Astrocyte of the cerebellum (primary cell): ENCODE measurements at places on chromosomes 12 and 14.

DNA sequence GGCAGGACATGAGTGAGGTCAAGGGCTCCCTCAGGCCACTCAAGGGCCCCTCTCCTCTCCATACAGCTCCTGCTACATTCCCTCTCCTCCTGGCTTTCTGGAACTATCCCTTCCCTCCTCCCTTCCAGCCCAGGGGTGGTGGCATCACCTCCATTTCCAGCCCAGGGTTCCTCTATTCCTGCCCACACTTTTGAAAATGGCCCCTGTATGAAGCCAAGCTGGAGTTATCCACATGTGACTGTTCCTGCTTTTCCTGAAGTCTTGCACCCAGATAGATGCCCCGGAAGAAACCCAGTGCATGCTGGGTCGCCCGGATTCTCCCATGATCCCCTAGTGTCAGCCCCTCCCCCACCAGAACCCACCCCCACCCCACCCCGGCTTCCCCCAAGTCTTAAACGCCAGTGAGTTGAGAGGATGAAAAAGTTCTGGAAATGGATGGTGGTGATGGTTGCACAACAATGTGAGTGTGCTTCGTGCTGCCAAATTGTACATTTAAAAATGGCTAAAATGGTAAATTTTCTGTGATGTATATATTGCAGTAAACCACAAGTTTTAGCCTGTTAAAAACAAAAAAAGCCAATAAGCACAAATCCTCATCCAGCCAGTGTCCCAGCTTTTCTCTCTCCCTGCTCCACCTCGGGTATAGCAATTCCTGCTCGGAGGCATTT lies 136.9 kb downstream of the SCARB1 start:
- DNase-seq: no peak

DNA sequence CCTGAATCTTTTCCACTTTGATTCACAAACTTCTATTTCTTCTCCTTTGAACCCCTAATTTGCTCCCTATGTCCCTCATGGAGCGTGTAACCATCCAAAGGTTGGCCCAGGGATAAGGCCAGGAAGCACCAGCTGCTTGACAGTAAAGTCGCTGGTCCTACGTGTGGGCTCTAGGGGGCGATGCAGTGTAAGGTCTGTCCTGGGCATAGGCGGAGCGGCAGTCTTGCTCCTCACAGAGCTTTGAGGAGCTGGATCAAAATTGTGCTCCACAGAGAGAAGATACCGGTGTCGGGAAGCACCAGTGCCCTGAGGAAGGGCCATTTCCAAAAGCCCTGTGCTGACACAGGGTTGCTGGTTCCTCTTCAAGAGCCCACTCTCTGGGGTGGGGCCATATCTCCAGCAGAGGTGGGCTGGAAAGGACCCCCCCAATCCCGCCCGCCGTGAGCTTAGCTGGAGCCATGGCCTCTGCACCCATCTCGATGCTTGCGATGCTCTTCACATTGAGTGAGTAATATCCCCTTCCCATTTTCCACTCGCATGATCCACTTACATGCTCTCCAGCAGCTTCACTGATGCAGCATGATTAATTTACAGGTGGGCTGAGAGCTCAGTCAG lies 49.9 kb upstream of the OR4E1 start:
- no peak for DNase-seq

DNA sequence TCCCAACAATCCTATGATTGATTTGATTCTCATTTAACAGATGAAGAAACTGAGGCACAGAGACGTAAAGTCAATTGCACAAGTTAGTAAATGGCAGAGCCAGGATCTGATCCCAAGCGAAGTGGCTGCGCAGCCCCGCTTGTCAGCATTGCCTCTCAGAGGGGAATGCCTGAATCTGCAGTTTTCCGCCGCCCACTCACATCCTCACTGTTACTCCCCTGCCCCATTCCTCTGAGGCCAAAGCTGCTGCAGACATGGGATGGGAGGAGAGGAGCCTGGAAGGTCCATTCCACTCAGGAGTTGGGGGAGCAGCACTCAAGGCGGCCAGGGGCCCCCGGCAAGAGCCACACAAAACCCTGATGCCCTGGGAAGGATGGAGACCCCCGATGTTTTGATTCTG lies 1.0 kb downstream of the NRIP2 start:
- DNase-seq: no peak

GRCh38 chr14:41393512-41393911 lies 213.2 kb upstream of the LRFN5 start:
- no peak for DNase-seq

DNA sequence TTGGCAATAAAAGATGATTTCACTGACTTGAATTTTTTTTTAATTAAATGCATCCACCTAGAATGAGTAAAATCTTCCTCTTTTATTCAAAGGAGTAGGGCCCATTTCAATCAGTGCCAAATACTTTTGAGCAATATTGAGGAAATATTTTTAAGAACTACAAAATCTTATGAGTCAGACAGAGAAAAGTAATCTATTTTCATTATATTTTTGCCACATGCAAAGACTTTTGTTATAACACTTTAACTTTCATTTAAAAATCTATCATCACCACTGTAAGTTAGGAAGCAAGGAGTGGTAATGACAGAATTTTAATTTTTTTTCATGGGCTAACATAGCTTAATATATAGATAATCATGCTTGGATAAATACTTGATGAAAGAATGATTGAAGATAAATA lies 345.2 kb upstream of the KITLG start:
- DNase-seq: no peak

GRCh38 chr14:38404616-38405015 lies 148.7 kb upstream of the CLEC14A start:
- DNase-seq: peak; percentile 11

GRCh38 chr14:96352708-96353107 lies 10.4 kb downstream of the ATG2B start:
- DNase-seq: no peak

DNA sequence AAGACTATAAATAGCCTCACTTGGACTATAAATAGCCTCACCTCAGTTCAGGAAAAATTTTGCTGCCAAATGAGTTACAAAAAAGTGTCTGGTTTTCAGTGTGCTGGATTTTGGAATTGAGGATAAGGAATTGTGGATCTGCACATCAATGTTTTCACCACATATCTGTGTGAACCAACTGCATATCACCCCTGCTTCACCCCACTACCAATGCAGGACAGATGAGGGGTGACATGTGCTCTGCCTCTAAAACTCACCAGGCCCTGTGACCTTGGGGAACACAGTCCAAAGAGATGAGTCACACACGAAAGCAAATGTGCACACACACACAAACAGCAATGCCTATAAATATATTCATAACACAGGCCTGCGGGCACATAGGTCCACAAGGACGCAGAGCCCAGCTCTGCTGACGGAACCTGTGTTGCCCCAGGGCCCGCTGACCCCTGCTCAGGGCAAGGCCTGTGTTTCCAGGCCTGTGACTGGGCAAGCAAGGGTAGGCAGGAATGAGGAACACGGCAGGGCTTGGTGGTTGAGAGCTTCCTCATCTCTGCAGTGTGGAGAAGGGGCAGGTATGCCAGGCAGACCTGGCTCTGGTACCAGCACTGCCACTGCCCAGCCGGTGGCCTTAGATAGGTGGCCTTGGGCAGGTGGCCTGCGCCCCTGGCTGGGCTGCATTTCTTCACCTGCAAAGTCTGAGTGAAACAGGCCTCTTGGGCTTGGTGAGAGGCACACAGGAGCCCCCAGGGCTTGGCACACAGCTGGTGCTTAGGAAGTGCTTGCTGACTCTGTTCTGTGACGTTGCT lies 82.4 kb downstream of the ARL6IP4 start:
- DNase-seq: no peak

DNA sequence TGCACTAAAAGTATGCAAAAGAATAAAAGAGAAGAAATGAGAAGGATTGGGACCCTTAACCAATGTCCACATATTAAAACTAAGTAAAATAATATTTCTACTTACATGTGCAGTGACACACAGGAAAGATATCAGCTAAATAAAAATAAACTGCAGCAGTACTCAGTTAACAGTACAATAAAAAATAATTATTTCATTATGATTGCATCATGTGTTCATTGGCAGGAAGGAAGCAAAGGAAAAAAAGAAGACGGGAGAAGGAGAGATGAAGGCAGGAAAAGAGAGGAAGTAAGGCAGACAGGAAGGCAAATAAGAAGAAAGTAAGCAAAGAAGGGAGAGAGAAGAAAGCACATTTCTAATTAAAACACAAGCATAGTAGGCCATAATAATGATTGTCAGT lies 33.0 kb downstream of the RASSF9 start:
- DNase-seq: no peak

DNA sequence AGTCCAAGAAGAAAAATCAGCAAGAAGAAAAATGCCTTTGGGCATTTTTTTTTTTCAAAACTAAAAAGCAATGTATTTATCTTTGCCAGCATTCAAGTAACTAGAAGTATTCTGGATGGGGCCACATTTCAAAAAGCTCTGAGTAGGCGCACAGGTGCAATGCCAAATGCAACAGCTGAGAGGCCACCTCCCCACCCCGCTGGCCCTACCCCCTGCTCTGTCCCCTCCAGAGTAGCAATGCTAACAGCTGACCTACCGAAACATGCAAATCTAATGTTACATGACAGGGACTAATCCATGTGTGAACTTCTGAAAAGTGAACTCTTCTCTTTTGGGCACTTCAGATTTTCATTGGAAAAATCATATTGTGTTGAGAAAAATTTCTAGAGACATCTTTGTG lies 153.7 kb upstream of the SLC38A2 start:
- DNase-seq: no peak

GRCh38 chr12:122834104-122834920 lies 945 bp upstream of the HIP1R start:
- DNase-seq: no peak

- DNase-seq: no peak
Measured at GRCh38 chr12:113852264-113852663, 113.9 kb downstream of the RBM19 start.

DNA sequence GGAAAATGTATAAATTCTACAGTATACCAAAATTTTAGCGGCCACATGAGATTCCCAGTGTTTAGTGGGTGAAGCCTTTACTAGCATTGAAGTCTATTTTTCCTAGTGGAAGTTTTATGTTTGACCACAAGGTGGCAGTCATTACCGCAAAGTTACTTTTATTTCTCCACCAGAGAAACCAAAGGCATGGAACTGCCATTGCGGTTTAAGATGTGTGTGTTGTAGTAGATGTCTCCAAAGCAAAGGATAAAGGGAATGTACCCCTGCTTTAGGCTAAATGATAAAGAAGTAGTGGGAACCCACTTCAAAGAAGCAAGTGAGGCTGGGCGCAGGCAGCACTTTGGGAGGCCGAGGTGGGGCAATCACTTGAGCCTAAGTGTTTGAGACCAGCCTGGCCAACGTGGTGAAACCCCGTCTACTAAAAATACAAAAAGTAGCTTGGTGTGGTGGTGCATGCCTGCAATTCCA lies 140.5 kb downstream of the PRKCH start:
- DNase-seq: peak; percentile 70
